ENCODE measurements at places on chromosomes 2 and 18. TPM values are rescaled to one million over a fixed set of nuclear protein-coding genes. Genes with fewer than 3 reads are reported as not detected.

The REG3A gene
- not detected for total RNA-seq

DNA sequence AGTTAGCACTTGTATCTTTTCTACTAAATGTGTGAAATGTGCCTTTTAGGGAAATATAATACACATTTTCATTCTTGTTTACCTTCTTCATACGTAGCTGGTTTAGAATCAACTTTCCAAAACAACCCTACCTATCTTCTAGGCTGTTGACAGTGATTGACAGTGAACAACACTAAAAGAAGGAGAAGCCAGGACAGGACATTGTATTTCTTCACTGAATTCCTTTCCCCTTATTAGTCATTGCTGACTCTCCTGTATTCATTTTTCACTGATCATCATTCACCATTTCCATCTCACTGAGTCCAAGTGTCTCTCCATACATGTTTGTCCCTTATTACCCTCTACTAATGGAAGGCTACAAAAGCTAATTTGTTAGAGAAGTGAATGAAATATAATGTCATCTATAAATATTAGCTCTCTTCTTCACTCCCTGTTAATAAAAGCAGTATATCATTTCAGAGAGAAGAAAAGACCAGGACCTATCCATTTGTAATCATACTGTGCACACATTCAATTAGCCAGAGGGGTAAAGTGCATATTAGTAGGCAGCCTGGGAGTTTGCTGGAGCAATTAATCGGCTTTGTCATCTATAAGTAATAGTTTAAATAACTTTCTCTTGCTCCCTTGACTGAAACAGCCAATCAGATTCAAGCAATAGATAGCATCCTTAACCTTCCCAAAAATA is 192.5 kb upstream of the FOSL2 start:
- DNase-seq: peak; percentile 8

GRCh38 chr18:48100651-48101165 is 170.2 kb upstream of the SMAD2 start:
- no peak for DNase-seq

DNA sequence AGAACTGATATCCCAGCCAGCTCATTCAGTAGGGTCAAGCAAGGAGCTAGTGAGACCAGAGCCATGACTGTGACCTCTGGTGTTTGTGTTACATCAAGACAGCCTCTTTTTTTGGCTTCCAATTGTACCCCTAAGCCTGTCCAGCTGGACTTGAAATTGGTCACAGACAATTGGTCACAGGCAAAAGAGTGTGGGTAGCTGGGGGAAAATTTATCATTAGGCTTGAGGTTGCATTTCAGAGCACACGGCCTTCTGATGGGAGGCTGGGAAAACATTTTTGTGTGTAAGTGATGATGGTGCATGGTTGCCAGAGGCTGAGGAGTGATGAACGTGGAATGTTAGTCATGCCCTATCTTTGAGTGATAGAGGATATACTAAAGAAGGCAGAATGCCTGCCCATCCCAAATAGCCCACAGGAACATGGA is 285.1 kb upstream of the SLC14A2 start:
- DNase-seq: no peak
